ENCODE measurements at places on chromosomes 7 and 10.

DNA sequence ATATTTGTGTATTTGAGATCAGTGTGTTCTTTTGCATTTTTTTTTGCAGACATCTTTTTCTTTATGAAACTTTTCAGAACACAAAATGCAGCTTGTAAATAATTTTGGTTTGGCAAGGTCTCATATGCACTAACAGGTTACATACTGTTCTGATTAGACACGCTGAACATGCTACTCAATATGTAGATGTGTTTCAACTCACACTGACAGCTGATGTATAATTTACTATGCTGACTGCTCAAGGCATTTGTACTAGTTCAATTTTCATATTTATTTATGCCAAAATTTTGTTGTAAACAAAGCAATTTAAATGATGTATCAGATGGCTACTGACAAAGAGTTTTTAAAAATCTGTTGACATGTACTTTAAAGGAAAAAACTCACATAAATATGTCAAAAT lies 123.8 kb downstream of the TFEC start:
- DNase-seq: no peak

GRCh38 chr7:142803901-142804300 lies 33.1 kb downstream of the PRSS2 start:
- no peak for DNase-seq

DNA sequence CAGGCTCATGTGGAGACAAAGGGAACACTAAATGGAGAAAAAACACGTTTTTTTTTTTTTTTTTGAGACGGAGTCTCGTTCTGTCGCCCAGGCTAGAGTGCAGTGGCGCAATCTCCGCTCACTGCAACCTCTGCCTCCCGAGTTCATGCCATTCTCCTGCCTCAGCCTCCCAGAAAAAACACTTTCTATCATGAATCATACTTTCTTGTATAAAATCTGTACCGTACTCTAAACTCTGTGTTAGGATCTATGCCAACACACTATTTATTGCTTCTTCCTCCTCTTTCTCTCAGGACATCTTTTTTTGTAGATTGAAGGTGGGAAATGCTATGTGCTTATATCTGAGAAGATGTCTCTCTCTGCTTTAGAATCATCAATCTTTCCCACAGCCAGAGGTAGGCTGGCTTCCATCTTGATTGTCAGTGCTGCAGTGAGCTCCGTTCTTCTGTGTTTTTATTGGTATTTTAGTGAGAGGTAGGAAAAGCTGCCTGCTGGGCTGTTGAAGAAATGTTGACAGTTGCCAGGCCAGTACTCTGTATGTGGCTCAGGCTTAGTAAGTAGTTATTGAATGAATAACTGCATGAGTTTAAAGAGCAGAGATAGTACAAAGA lies 101.1 kb downstream of the GPR85 start:
- no peak for DNase-seq

DNA sequence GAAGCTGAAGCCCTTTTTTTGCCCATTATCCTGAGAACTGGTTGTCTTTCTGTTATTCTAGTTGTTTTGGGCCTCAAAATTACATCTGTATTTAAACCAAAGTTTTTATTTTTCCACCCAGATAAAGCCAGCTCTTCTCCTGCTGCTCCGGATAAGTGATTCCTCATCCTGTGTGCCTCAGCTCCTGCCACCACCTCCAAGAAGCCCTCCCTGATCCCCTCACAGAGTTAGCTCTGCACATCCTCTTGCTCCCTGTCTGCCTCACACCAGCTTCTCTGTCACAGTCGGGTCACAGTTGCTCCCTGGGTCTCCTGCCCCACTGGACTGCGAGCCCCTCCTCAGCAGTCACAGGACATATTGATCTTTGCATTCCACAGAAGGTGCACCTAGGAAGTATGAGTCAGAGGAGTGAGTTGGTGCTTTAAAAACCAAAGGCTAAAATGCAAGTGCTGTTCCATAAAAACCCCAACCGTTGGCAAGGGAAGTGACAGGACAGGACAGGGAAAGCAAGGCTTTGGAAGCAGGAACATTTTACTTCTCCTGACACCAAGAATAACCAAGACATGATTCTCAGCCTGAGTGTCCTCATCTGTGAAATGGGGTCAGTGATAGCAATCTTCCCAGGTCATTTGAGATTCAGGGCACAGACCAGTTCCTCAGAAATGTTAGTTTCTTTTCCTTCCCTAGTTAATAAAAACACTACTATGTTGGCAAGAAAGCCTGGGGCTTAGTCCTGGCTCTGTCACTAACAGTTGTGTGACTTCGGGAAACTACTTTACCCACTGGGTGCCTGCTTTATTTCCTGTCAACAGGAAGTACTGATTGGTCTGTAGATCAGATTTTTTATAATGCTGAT lies 36.5 kb upstream of the EEPD1 start:
- DNase-seq: no peak

DNA sequence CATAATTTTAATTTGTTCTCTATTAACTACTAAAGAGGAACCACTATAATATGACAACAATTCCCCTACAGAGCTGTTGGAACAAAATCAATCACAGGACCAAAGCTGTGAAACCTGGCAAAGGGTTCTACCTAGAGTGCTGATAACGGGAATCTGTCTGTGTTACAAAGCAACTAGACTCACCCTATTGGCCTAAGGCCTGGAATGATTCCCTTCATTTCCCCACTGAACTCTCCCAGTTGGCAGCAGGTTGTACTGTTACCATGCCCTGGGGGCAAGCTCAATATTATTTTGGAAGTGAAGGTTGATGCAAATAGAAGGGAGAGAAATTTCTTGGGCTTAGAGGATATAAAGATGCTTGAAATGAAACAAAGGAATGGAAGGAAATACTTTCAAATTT lies 81.8 kb downstream of the SEMA3A start:
- DNase-seq: no peak

- no peak for DNase-seq
Observed at GRCh38 chr7:45359250-45359649, 201.7 kb downstream of the RAMP3 start.

- no peak for DNase-seq
Observed at GRCh38 chr10:43069211-43069515, 7.7 kb upstream of the RET start.

GRCh38 chr7:42227541-42227935 lies 9.5 kb downstream of the GLI3 start:
- no peak for DNase-seq

GRCh38 chr10:79285315-79286197 lies 61.7 kb upstream of the PPIF start:
- DNase-seq: no peak

DNA sequence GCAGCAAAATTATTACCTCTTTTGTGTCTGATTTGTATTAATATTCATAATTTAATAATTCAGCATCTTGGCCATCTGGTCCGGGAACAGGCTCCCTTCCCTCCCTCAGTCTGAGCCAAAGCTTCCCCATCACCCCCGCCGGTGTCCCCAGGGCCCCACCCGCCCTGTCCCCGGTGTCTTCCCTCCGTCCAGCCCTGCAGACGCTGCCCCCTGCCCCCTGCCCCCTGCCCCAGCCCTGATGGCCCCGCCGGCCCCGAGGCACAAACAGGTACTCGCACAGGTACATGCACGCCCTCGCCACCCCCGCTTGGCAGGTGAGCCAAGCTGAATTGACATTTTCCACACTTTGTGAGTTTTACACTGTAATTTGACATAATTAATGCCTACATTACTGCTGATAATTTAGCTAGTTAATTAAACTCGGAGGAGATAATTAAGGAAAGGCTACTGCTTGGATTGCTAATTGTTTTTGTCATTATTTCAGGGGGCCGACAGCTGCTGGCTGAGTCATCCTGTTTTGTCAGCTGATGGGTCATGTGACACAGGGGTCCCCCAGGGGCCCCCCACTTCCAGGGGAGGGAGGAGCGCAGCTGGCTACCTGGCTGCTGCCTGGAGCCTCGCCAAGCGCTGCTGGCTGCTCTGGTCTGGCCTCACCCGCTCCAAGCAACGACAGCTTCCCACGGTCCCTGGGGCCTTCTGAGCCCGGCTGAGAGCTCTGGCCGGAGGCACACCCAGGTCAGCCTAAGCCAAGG lies 36.6 kb downstream of the MICALL2 start:
- DNase-seq: no peak

DNA sequence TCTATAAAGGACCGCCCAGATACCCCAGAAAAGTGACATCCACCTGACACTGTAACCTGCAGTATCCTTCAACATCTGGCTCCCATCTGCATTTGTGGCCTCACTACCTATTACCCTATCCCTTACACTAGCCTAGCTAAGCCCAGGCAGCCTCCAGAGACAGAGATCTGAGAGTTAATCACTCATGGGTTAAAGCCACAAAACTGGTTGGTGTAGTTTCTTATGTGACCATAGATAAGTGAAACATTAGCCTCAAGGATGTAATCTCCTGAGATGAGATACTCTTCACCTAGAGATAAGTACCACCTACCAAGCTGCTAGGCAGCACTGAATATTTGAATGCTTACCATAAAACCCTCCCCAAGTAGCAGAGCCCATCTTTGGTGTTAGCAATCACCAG lies 35.4 kb downstream of the CTTNBP2 start:
- DNase-seq: no peak

- DNase-seq: no peak
Observed at GRCh38 chr7:13279854-13280435, 592.5 kb downstream of the ARL4A start.

DNA sequence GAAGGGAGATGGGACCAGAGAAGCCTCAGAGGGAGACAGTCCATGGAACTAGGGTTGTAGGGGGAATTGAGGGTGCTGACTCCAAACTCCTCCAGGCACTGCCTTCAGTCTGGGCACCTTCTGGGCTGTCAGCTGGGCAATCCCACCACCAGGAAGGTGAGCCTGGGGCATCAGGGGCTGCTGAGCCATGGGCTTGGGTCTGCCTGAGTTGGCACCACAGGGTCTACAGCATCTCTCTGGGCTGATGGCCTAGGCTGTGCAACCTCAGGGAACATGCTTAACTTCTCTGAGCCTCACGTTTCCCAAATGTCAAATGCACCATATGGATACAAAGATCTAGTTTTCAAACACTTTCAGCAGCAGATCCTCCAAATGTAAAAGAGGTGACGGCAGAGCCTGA lies 46.8 kb upstream of the PRLHR start:
- DNase-seq: no peak

DNA sequence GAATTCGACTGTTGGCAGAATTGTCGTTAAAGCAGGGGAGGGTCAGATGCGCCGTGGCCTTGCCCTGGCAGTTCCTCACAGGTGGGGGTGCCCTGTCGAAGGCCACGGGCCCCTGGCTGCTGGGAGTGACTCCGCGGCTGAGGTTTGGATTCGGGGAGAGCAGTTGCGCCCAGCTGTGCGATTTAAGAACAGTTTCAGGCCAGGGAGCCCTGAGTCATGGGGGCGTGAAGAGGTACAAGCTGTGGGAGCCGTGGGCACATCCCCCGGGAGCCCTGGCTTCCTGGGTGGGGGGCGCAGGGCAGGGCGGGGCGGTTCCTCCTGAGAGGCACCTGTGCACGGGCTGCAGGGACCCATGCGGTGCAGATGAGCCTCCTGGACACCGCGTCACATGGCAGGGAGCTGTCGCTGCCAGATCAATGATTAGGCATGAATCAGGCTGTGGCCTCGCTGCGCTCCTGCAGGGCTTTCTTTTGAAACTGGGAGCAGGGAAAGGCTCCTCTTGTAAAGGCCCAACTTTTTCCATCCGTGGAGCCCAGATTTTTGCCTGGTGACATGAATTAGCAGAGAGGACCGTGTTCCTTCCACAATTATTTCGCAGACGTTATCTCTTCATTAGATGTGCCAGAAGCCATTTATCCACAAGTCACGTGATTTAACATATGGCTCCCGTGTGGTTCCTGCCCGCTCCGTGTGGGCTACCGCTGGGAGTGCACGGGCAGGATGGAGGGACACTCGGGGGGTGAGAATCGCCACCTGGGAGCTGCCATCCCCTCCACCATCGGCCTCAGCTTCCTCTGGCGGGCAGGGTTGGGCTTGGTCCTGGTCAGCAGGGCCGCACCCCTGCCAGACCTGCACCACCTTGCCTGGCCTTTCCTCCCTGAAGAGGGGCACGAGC lies 918 bp downstream of the PWWP2B start:
- no peak for DNase-seq

GRCh38 chr7:128742206-128742605 lies 3.0 kb downstream of the CALU start:
- DNase-seq: no peak

DNA sequence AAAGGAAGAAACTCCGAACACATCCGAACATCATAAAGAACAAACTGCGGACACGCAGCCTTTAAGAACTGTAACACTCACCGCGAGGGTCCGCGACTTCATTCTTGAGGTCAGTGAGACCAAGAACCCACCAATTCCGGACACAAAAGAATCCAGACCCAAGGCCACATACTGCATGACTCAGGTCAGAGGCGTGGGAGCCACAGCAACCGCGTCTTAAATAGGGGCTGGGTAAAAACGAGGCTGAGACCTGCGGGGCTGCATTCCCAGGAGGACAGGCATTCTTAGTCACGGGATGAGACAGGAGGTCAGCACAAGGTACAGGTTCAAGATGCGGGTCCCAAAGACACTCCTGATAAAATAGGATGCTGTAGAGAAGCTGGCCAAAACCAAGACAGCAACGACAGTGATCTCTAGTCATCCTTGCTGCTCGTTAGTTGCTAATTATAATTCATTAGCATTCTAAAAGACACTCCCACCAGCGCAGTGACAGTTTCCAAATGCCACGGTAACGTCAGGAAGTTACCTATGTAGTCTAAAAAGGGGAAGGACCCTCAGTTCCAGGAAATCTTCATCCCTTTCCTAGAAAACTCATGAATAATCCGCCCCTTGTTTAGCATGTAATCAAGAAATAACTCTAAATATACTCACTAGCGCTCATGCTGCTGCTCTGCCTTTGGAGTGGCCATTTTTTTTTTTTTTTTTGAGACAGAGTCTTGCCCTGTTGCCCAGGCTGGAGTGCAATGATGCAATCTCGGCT lies 19.3 kb downstream of the AP5Z1 start:
- no peak for DNase-seq

GRCh38 chr7:45072131-45073030 lies 16.4 kb downstream of the NACAD start:
- DNase-seq: no peak

GRCh38 chr7:13117103-13117502 lies 429.7 kb downstream of the ARL4A start:
- DNase-seq: no peak

GRCh38 chr10:3325954-3326750 lies 153.6 kb upstream of the PITRM1 start:
- DNase-seq: no peak

GRCh38 chr10:114346176-114347031 lies 57.9 kb downstream of the AFAP1L2 start:
- no peak for DNase-seq

DNA sequence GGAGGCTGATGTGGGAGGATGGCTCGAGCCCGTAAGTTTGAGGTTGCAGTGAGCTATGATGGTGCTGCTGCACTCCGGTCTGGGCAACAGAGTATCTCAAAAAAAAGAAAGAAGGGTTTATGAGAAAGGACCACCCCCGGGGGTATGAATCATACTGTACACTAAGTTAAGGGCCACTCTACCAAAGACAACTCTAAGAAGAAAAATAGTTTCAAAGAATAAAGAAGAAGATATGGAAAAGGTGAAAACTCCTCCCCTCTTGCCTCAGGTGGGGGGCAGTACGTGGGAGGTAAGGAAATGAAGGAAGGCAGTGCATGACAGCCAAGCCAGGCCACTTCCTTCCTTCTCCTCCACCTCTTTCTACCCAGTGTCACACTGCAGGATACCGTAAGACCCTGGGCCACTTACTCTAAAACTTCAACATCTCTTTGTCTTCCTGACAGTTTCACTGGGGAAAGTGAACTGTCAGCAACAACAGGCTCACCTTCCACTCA lies 61.3 kb downstream of the PIP4K2A start:
- no peak for DNase-seq
